CD4-positive, alpha-beta T cell (primary cell): ENCODE measurements at places on chromosomes 12 and 14. TPM values are rescaled to one million over a fixed set of nuclear protein-coding genes. Genes with fewer than 3 reads are reported as not detected.

DNA sequence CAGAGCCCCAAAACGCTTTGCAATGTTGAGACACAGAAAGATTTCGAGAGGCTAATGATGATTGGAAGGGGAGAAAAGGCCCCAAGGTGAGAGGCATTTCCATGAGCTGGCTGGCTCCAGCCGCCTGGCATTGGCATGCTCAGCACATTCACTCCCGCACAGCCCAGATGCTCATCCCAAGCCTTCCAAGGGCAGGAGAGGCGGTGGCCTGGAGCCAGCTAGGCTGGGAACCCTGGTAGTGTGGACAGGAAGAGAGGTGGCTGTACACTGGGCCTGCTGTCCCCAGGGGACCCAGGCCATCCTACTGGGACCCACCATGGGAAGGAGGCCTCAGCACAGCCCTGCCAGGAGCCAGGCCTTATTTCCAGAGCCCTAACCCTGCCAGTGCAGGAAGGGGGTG lies 72.2 kb downstream of the SPTB start:
- no peak overlapping the region for H3K27ac ChIP-seq
- H3K4me1 ChIP-seq, result peaks cover 5% of the 10 kb centered on the region
- H3K27me3 ChIP-seq, result no peaks in the 10 kb centered on the region
- H3K36me3 ChIP-seq, result no peaks in the 10 kb centered on the region
- no peak for DNase-seq

DNA sequence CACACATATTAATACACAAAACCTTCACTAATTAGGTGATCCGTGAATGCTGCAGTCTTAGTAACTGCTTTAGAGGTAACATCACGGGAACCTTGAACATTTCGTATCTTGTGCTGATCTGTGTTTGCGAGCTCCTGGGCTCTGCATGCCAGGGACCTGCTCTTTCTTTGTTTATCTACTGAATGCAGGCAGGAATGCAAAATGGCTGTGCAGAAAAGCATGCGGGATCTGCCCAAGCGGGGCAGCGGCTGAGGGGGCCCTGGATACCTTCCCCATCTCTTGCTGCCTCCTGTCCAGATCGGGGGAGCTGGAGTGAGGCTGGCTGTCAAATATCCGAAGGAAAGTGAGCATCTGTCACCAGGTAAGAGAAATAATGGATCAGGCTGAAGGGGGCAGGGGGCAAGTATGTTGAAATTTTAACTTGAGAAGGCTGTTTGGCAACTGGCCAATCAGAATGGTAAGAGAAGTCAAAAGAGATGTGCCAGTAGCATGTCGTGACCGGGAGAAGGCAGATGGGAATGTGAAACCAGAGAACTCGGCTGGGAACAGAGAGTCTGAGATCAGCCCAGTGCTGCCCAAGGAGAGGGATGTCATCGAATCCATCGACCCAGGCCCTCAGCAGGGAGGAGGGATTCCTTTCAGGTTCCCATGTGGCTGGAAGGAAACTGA lies 191.4 kb downstream of the TTC7B start:
- no peak for DNase-seq
- no peaks in the 10 kb centered on the region for H3K36me3 ChIP-seq
- no peak overlapping the region for H3K27ac ChIP-seq

Gene LIN7A
- total RNA-seq, result not detected

Gene KRT80
- total RNA-seq, result not detected

DNA sequence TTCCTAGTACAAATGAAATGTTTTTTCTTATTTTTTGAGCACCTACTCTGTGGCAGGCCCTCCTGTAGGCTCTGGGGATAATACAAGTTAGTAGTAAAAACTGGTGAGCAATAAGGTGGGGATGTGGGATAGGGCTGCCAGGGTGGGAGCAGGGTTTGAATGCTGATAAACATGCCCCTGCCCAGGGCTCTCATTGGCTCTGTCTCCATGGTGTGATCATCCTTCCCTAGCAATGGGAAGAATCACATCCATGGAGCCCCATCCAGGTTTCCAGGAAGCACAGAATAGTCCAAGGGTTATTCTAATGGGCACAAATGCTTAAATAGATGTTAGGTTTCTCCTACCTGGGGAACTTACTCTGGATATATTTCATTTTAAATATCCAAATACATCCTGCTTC lies 45.5 kb downstream of the GIT2 start:
- no peak overlapping the region for H3K4me3 ChIP-seq
- H3K27me3 ChIP-seq, result no peaks in the 10 kb centered on the region
- peaks cover 20% of the 10 kb centered on the region for H3K4me1 ChIP-seq
- H3K36me3 ChIP-seq, result peaks cover 74% of the 10 kb centered on the region

Gene ANKRD33
- not detected for total RNA-seq
